NCI-H1436 (cell line): ENCODE measurements at places on chromosomes 4 and X.

- DNase-seq = no peak
Observed at GRCh38 chr4:42348247-42348646, 49.0 kb upstream of the SHISA3 start.

DNA sequence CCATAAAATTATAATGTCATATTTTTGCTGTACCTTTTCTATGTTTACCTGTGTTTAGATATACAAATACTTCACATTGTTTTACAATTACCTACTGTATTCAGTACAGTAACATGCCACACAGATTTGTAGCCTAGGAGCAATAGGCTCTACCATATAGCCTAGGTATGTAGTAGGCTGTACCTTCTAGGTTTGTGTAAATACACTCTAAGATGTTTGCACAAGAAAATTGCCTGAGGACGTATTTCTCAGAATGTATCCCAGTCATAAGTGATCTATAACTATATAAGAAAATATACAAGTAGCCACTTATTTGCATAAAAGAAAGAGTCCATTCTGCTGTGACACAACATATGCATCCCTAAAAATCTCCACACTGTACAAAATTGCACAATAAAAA is 36.3 kb upstream of the SCML1 start:
- DNase-seq = no peak

DNA sequence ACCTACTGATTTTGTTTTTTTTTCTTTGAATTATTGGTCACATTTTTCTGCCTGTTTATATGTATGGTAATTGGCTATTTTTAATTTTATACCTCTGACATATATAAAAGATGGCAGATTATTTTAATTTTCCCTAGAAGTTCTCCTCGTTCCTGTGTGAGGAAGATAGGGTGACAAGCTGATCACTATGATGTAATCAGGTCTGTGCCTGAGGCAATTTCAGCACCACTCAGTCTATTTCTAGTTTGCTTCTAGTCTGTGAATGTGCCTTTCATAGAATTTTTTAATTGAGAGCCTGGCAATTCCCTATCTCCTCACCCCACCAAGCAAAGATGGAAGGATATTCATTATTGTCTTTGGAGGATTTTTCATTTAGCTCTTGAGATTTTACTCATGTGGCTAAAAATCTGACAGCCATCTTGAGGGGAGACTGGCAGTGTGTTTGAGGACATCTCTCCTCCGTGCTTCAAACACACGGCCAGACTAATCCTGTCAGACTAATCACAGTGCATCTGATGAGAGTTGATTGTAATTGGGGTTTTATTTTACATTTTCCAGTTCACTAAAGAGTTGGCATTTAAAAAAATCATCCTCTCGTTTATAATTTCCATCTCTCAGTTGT is 500.3 kb downstream of the TRIML1 start:
- DNase-seq = no peak

GRCh38 chr4:143282211-143282707 is 54.4 kb upstream of the GAB1 start:
- DNase-seq = no peak

DNA sequence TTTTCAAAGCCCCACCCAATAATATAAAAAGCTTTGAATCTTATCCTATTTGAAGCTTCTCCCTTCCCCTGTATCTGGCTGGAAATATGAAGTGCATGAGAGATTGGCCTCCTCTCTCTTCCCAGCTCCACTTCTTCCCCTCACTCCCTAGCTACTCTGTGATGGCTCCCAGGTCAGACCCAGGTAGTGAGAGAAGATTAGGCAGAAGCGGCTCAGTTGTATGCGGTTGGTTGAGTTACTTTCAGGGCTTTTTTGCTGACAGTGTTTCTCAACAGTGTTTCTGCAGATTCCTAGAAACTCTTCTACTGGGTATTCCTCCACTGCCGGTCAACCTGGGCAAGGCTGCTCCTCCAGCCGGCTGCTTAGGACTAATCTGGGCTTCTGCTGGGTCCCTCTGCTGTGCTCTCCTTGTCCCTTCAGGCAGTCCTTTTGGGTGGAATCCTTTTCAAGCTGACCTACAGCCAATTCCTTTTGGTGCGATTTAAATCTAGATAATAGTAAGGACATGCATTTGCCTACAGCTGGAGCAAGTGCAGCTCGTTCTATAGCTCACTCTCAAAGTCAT is 87.4 kb upstream of the SLC7A11 start:
- DNase-seq = no peak

DNA sequence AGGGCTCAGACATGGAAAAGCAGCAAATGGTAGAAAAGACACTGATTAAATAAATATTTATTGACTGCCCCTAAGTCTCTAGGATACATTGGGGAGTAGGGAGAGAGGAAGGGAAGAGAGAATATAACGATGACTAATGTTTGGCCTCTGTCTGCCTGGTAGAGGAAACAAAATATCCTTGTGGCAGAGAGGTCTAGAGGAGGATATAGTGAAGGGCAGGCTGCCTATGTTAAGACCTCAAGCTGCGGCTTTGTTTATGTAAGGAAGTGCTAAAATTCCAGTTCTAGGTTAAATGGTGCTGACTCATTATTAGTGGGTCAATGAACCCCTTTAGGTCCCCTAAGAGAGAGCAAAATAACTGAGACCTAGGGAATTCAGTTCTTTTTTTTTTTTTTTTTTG is 427.3 kb upstream of the FTHL17 start:
- DNase-seq = no peak

GRCh38 chrX:123830309-123830708 is 29.5 kb upstream of the XIAP start:
- no peak for DNase-seq

GRCh38 chr4:108851366-108851765 is 88.5 kb upstream of the ETNPPL start:
- DNase-seq = no peak

- DNase-seq = no peak
Observed at GRCh38 chr4:58191109-58191508, 1080.9 kb upstream of the IGFBP7 start.

GRCh38 chrX:28158019-28158777 is 176.9 kb upstream of the DCAF8L1 start:
- DNase-seq = no peak

GRCh38 chr4:1344696-1345095 is 2.3 kb upstream of the UVSSA start:
- no peak for DNase-seq
